Ascending aorta (tissue), 2 donors: ENCODE measurements at places on chromosomes 6 and 20. TPM values are rescaled to one million over a fixed set of nuclear protein-coding genes. Genes with fewer than 3 reads are reported as not detected.

GRCh38 chr6:28161410-28162079 is 19.9 kb downstream of the ZKSCAN8 start:
- DNase-seq: no peak

GRCh38 chr20:3663031-3663701 is at the start of gene GFRA4:
GFRA4 (minus strand) TSS chr20:3663399; CDS start chr20:3663399, 0 bp downstream.
- no peak for DNase-seq

- DNase-seq: no peak
These were observed 106.5 kb downstream of the SMLR1 start for GRCh38 chr6:130933712-130934200.

The CYP24A1 gene
- not detected for total RNA-seq

DNA sequence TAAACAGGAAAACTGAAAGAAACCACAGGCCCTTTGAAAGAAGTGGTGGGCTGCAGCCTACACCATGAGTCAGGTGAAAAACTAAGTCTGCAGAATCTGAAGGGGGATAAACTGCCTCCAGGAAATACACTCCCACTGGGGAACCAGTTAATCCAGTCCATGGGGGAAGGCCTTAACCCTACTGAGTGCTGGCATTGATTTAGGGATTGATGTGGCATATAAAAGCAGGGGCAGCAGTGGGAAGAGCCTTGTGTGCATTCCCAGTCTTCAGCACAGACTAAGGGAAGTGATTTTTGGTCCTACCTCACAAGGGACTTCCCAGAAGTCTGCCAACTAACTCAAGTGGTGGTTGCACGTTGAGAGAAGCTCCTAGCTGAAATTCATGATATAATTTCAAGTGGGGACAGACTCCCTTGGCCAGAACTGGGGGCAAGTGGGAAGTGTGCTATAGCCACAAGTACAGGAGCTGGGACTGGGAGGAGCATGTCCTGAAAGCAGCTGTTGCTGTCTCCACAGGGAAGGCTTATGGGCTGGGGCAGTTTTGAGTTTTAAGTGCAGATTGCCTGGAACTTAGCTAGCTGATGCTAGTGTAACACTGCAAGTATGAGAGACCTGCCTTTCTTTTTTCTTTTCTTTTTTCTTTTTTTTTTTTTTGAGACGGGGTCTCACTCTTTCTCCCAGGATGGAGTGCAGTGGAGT is 31.2 kb downstream of the CITED2 start:
- DNase-seq: no peak

DNA sequence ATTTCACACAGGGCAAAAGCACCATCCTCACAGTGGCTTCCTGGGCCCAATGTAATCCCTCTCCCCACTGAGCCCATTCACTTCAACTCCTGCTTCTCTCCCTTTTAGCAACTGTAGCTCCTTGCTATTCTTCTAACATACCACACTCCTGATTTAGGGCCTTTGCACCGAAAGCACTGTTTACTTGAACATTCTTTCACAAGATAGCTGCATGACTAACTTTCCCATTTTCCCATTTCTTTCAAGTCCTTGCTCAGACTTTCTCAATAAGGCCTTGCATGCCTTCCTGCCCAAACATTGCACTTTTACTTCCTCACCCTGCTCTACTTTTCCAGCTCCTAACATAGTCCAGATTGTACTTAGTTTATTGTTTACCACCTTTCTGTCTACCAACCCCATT is 73.0 kb downstream of the SHPRH start:
- no peak for DNase-seq

- no peak for DNase-seq
These were observed 12.2 kb downstream of the TNFAIP3 start for GRCh38 chr6:137879299-137879698.

The NR2E1 gene
- not detected for total RNA-seq

- no peak for DNase-seq
These were observed 3.4 kb downstream of the GABBR1 start for GRCh38 chr6:29629571-29629970.

- DNase-seq: no peak
These were observed 7.7 kb upstream of the KLHL31 start for GRCh38 chr6:53673162-53673727.

The FOXS1 gene
- 21.8 TPM for total RNA-seq

The KCNK16 gene
- total RNA-seq: not detected

DNA sequence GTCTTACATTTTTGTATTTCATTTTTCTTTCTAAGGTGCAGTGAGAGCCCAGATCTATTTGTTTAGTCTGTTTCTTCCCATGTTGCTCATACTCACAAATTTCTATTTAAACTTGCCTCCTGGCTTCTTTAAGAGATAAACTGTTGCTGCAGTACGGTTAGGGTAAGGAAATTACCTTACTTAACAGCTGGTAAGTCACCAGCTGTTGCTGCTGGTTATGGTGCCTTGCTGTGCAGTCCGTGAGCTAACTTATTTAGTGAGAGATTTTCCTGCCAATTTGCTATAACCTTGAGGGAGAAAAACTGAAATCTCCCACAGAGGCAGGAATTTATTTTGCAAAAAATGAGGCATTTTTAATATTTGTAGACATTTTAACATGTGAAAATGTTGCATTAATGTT is 261.0 kb downstream of the UST start:
- no peak for DNase-seq

DNA sequence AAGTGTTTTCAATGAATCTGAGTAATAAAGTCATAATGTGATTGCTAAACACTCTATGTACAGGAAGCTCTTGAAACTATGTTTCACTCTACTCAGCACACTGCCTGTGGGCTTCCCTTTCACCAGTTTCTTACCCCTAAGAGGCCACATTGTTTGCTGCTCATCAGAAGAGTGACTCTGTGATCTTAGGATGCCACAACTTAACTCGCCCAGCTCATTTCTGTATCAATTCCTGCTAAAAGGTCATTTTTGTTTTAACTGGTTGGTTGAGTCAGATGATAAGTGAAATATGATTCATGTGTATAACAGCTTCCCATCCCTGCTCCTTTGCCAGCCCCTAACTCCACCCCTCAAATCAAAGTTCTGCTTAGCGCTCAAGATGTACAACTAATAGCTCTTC is 9.8 kb upstream of the NDUFAF4 start:
- no peak for DNase-seq

The SDCBP2 gene
- not detected for total RNA-seq

DNA sequence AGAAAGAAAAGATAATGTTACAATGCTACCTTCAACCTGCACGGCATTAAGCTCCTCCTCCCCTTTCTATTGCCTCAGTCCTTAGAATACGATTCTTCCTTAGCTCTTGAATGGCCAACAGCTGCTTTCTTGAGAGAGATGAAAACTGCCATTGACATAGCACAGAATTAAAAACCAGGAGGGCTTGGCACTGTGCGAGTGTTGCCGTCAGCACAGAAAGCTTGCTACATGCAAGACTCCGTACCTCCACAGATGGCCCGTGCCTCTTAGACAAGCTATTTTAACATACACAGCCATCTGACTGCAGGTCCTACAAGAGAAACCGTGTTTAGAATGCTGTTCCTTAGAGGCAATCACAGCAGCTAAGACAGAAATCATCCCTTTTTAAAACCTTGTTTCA is 51.7 kb downstream of the ALDH5A1 start:
- no peak for DNase-seq

DNA sequence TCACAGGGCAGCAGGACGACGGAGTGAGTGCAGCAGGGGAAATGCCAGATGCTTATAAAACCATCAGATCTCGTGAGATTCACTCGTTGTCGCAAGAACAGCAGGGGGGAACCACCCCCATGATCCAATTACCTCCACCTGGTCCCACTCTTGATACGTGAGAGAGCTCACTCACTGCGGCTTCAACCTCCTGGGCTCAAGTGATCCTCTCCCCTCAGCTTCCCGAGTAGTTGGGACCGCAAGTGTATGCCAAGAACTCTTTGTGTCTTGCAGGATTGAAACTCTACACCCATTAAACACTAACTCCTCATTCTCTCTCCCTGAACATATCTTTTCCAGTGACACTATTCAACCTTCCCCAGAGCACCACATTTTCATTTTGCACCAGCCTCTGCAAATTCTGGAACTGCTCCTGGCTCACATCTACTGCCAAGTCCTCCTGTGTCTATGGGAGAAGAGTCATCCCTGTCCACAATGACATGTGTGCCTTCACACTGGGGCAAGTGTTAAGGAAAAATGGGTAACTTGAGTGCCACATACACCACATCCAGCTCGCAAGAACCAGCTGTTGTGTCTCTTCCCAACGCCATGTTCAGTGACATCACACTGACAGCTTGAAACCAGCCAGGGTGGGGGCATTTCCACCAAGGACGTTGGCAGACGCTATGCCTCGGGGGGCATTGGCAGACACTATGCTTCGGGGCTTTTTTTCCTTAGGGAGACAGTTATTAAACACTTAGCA is 14.7 kb upstream of the TAF4 start:
- DNase-seq: no peak

DNA sequence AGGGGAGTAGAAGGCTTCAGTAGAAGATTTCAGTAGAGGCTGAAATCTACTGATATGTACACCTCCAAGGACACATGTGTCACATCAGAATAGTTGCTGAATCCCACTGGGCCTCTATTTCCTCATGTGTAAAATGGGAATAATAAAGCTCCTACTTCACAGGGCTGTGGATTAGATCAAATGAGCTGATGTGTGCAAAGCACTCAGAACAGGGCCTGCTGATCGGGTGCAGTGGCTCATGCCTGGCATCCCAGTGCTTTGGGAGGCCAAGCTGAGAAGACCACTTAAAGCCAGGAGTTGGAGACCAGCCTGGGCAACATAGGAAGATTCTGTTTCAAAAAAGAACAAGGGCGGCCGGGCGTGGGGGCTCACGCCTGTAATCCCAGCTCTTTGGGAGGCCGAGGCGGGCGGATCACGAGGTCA is 8.1 kb upstream of the AP5S1 start:
- DNase-seq: no peak

The PCSK2 gene
- total RNA-seq: not detected

The NOX3 gene
- total RNA-seq: not detected
